ENCODE measurements at places on chromosomes 3 and 15. TPM values are rescaled to one million over a fixed set of nuclear protein-coding genes. Genes with fewer than 3 reads are reported as not detected.

DNA sequence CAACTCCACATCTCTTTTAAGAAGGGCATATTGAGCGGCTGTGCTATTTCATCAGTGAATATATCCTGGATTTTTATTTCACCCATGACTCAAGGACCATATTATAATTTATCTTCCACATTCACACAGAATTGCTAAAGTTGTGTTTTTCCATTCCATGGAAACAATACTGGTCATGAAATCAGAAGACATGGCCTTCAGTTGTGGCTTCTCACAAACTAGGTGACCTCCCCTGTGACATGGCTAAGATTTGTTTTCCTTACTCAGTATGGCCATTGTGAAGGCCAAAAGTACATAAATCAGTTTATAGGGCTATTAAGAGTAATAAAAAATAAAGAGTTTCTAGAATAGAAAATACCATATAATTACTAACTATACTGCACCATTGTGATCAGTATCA is 415.6 kb downstream of the OXSM start:
- DNase-seq = no peak

- no peak for DNase-seq
Observed at GRCh38 chr3:110378481-110378880, 693.1 kb upstream of the NECTIN3 start.

GRCh38 chr3:135191708-135192107 is 396.6 kb downstream of the EPHB1 start:
- DNase-seq = no peak

GRCh38 chr15:57321973-57322601 is 54.2 kb upstream of the CGNL1 start:
- DNase-seq = no peak

DNA sequence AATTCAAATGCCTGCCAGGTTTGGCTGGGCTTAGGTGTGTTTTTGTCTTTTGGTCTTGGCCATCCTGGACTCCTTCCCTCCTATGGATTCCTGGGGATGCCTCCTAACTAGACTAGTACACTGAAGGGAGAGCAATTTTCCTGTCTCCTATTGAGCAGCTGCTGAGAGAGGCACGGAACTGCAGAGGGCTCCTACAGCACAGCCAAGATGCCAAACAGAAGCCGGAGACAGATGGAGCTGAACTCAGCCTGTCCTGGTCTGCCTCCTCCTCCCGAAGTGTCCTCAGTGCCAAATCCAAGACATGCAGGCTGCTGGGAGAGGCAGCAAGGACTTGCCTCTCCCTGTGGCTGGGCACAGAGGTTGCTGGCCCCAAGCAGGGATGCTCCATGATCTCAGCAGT is 256.6 kb upstream of the PROK2 start:
- DNase-seq = no peak

GRCh38 chr15:79878078-79878705 is 18.6 kb downstream of the MTHFS start:
- no peak for DNase-seq

DNA sequence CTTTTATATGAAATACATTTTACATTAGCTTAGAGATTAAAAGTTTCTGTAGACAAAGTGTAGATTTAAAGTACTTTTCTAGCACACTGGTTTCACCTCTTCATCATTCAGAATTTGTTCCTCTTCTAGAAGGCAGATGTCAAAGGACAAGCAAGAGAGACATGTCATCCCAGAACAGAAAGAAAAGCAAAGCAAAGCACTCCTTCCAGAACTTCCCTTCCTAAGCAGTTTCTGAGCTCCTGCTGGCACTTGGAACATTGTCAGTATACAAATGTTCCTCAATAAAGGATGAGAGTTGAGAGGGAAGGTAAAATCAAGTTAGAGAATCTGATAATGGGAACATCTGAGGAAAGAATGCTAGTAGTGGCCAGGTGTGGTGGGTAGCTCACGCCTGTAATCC is 26.2 kb downstream of the TMOD3 start:
- DNase-seq = no peak

DNA sequence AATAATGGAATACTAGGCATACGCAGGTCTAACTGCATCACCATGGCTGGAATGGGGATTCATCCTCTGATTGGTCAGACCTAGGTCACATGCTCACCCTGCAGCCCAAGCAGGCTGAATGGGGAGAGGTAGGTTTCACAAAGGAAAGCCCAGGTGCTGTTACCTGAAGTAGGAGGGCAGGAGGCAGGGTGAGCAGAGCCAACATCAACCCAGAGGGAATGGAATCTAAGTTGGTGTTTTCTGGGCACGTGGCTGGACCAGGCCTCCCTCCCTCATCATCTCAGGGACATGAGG is 6.7 kb upstream of the H1-8 start:
- DNase-seq = no peak

GRCh38 chr3:102478160-102478559 is 43.3 kb downstream of the ZPLD1 start:
- no peak for DNase-seq

GRCh38 chr3:177351757-177352158 is 154.5 kb upstream of the TBL1XR1 start:
- no peak for DNase-seq

DNA sequence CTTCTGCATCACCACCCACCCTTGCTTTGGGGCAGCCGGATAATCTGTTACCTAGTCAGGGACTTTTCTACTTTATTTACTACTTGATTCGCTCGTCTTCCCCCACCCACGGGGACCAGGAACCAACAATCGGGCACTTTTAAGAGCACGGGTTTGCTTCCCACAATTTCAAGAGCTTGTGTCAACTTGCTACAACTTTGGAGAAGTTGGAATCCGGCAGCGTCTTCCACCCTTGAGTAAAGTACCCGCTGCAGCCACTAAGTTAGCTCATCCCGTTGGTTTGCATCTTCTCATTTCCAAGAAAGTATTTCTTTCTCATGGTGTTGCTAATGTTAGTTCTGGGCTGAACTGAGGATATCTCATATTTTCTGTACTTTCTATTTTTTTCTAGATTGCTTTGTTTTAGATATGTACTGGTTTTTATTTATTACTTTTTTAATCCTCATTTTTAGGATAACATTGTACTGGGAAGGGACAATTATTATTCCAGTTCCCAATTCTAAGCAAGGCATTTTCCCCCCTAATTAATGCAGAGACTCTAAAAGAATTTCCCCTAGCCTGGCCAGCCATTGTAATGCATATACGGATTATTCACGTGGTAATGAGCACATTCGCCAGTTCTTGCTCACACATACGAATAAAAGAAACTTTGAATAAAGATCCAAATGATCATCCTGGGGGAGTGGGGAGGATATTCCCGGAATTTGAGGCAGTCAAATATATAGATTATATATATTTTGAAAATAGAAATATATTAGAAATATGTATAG is 4.0 kb downstream of the SOX2 start:
- no peak for DNase-seq

DNA sequence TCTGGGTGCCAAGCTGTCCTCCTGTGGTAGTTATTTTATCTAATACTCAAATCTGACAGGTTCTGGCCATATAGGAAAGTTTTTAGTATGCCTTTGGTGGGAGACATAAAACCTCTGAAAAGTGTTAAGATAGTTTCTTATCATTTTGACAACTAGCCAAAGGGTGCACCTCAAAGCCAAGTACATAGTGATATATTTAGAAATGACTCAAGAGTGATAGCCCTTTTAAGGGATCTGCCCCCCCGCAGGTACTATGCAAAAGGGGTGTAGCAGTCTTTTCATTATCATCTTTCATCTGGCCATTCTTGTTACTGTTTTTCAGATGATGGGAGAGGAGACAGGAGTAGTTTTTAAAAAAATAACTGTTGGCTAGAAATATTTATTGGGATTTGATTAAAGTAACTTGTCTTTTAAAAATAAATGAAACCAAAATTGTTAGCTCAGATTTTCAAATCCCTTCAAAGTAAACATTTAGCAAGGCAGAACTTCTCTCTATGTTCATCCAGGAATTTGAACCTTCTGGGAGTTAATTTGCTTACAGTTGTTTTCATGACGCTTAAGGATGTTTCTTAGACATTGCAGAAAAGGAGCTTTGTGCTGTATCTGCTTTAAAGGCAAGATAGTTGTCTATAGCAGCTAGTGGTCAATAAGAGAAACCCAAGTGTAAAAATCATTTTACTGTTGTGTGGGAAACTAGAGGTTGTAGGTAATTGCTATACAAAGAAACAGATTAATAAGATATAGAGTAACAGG is 5.1 kb downstream of the PHLDB2 start:
- DNase-seq = no peak

GRCh38 chr3:11563865-11564185 is 79.9 kb downstream of the VGLL4 start:
- no peak for DNase-seq

DNA sequence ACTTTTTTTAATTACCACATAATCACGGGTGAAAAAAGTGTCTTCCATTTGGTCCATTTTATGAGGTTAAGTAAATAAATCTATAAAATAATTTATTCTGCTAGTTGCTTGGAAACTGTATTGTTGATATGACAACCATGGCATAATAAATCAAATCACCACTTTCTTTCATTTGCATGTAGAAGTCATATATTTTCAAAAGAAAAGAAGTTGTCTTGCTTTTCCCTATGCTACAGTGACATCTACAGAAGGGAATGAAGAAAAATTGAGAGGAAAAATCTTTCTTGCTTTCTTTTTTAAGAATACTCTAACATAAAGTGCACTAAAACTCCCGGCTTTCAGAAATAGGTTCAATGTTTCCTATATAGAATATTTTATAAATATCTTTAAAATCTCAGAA is 228.5 kb downstream of the ZBBX start:
- DNase-seq = no peak

DNA sequence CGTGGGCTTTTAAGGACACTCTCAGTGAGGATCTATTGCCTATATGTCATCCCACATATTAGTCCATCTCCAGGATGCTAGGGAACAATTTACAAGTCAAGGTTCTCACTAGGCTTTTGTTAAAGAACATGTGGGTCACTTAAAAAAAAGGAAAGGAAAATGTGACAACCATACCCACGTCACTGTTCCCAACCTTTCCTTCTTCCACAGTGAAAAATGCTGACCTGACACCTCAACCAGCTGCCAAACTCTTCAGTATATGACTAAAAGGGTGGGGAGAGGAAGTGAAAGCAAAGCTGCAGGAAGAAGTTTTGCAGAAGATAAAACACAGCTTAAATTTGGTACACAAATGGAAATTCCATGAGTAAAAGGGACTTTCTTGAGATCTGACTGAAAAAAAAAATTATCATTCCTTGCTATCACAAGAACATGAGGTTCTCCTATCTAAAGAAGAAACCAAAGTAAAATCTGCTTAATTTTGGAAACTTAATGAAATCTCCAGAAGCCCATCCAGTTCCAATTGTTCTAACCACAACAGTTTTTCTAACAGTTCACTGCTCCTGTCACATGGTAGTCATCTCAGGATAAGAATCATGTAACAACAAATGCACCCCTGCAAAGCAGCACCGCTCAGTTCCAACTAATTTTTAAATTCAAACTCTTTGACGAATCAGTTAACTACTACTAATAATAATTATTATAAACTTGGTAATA is 117.0 kb upstream of the TSPAN3 start:
- peak; percentile 64 for DNase-seq

- peak; percentile 41 for DNase-seq
Observed at GRCh38 chr3:125374501-125374995, 577 bp downstream of the ZNF148 start.

DNA sequence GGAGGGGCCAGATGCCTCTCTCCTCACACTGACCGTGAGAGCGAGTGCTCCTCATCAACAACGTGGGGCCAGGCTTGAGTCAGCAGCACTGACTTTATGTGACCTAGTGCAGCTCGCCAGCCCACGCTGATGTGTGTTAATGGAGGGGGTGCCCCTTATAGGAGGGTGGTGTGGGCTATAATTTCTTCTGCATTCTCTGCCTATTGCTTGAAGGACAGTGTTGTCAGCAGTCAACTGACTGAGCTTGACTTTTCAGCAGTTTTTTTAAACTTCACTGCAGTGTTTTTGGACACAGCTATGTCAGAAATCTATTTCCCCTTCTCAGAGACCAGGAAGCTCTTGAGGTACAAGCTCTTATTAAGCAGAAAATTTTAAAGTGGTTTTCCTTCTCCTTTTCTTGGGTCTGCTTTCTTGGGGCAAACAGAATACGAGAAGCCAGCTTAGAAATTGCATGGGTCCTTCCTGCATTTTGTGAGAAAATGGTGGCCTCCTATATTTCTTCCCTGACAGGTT is 304.8 kb upstream of the CTDSPL start:
- DNase-seq = no peak

- DNase-seq = no peak
Observed at GRCh38 chr15:31369727-31370126, 43.1 kb downstream of the KLF13 start.

The KLHL25 gene
- total RNA-seq = 4.6 TPM

The HIGD2B gene
- not detected for total RNA-seq

The SEMA5B gene
- total RNA-seq = not detected

The ERICH6 gene
- not detected for total RNA-seq

The AGBL1 gene
- not detected for total RNA-seq

The RFTN1 gene
- total RNA-seq = 38.4 TPM
